ENCODE measurements at places on chromosomes 16 and 17.

- DNase-seq = no peak
Measured at GRCh38 chr17:28379814-28380801, 8.6 kb downstream of the SARM1 start.

- no peak for DNase-seq
Measured at GRCh38 chr17:28887871-28888471, 9.6 kb downstream of the FLOT2 start.

DNA sequence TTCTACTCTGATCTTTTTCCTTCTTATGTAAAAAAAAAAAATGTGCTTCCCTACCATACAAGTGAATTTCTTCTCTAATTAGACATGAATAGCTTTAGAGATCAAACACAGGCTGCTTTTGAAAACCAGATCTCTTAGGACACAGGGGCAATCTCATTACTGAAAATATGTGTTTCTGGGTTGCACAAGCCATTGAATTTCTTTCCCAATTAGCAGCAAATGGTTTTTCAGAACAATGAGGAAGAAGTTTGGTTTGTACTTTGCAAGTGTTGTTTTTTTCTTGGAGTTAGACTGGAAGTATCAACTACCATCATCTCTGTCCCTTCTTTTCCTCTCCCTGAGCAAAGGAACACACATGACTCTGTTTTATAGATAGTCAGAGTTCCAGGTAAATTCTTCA lies 5.6 kb upstream of the ANKS4B start:
- DNase-seq = no peak

- DNase-seq = no peak
Measured at GRCh38 chr16:75087375-75087979, 29.1 kb downstream of the LDHD start.

DNA sequence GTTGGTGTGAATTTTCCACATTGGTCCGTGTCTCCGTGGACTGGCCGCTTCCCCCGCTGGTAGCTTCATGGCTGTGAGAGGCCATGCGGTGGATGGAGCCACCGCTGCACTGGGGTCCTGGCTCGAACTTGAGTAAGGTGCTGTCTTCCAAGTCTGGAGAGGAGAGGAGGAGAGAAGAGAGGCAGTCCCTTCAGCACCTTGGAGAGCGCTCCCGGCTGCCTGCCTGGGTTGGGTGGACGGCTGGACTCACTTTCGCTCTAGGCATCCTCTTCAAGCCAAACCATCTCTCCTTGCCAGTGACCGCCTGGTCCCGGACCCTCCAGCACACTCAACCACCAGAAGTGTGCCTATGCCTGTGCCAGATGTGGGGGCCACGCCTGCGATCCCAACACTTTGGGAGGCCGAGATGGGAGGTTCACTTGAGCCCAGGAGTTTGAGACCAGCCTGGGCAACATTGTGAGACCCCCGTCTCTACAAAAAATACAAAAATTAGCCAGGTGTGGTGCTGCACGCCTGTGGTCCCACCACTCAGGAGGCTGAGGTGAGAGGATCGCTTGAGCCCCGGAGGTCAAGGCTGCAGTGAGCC lies 6.2 kb downstream of the JPH3 start:
- DNase-seq = peak; percentile 41

DNA sequence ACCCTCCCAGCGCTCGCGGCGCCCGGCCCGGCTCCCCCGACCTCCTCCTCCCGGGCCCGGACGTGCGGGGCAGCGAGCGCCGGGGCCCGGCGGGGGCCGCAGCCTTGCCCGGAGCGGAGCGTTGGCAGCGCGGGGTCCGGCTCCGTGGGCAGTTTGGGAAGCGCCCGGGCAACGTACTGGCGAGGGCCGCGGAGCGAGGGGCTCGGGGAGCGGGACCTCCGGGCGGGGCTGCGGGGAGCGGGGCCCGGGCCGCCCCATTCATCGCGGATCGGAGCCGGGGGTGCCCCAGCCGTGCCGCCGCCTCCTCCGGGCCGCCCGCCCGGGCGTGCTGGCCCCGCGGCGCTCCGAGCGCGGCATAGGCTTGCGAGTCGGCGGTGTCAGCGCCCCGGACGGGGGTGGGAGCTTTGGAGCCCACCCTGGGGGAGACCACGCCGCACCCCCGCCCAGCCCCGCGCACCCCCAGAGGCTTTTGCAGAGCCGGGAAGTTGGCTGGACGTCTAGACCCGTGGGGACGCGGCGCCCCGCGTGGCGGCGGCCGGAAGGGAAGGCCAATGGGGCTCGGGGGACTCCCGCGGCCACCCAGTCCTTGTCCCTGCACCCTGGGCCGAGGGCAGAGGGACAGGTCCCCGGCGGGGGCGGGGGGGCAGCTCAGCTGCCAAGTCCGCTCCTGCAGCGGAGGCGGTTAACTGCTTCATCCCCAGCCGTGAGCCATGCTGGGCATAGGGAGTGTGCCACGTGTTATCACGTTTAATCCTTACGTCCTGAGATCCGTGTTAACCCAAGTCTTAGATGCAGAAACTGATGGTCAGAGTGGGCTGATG lies 852 bp downstream of the ZNF469 start:
- DNase-seq = no peak

DNA sequence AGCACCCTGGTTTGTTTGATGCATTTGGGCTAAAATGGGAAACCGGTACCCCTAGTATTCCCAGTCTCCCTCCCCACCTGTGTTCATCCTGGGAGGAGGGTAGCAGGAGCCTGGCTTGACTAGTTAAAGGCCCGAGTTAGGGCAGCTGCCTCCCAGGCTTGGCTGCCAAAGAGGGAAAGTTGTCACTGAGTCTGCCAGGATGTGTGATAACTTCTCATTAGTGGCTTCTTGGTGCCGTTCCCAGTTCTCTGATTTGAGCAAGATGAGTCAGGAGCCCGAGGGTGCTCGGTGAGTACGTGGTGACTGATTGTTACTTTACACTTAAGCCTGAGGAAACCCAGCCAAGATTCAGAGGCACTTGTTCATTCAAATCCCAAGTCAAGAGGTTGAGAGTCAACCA lies 2.5 kb downstream of the KRT32 start:
- DNase-seq = no peak

GRCh38 chr17:55818451-55819375 lies 67.9 kb downstream of the PCTP start:
- no peak for DNase-seq

DNA sequence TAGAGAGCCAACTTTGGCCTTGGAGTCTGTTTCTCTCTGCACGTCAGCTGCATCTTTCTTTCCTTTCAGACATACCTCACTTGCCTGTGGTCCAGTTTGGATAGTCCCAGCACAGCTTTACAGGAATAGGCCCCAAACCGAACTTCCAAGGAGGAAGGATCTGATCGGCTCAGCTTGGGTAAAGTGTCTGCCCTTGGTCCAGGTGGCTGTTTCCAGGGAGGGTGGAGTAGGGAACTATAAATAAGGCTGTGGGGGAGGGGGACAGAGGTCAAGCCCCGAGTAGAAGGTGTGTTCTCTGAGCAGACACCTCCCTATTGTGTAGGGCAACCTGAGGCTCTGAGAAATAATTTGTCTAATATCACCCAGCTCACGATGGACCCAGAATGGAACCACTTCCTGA lies 29.2 kb upstream of the NKD1 start:
- no peak for DNase-seq

- DNase-seq = no peak
Measured at GRCh38 chr16:53605831-53606400, 97.7 kb downstream of the RPGRIP1L start.

DNA sequence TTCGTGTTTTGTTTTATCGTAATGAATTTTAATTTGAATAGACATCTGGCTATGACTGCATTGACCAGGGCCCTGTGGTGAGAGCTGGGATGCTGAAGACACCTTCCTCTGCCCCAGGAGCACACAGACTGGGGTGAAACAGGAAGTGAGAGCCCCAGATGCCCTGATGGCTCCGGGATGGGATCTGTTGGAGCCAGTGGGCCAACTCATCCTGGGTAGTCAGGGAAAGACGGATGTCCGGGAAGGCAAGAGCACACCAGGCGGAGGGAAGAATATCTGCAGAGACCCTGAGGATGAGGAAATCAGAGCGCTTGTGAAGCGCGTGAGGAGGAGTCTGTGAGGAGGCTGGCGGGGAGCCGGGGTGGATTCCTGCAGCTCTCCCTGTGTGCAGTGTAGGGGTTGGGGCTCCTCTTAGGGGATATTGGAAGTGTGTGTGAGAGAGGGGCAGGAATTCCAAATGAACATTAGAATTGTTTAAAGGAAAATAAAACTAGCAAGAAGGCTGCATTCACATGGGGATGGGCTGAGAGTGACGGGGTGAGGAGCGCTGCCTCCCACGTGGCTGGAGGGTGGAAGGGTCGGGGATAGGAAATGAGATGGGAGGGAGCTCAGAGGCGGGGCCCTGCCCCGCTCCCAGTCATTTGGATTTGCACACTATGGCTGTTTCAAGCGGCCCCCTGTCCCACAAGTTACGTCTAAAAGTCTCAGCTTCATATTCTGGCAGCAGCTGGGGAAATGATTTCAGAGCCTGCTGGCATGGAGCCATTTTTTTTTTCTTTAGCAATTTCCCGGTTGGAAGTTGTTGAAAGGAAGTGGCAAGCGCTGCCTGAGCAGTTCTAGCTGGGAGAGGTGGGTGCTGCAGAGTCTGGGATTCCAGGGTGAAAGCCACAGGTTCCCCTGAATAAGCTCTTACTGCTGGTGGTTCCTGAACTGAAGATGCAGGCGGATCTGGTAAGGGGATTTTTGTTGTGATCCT lies 71.2 kb upstream of the LGALS9 start:
- DNase-seq = no peak

GRCh38 chr17:73224237-73224636 lies 31.4 kb downstream of the COG1 start:
- no peak for DNase-seq

GRCh38 chr16:17828012-17828411 lies 357.3 kb upstream of the XYLT1 start:
- no peak for DNase-seq

DNA sequence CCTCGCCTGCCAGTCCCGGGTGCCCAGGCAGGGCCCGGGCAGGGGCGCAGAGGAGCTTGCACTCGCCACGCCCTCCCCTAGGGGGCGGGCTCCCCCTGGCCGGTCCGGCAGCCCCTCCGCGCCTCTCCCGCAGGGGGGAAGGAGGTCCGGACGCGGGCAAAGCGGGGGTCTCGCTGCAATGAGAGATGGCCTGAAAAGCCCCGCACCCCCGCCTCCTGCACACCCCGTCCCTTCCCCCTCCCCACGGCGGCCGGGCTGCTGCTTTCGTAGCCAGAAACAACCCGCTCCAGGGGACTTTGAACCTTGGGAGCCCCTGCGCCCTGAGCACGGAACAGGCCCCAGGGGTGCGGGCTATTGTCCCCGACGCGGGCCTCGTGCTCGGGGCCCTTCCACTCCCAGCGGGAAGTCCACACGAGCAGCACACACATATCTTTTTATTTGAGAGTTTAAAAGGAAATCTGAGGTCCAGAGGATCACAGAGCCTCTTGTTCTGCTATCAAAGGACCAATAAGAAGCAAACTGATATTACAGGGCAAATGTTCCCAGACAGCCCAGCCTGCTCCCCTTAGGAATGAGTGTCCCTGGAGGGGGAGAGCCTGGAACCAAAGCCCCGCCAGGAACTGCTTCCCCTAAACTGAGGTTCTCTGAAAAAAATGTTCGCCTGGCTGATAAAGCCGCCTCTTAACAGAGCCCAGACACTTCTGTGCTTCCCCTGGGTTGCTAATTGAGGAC lies 5.8 kb upstream of the CBX4 start:
- DNase-seq = peak; percentile 43

- DNase-seq = no peak
Measured at GRCh38 chr16:70694868-70695218, 9.0 kb upstream of the MTSS2 start.

DNA sequence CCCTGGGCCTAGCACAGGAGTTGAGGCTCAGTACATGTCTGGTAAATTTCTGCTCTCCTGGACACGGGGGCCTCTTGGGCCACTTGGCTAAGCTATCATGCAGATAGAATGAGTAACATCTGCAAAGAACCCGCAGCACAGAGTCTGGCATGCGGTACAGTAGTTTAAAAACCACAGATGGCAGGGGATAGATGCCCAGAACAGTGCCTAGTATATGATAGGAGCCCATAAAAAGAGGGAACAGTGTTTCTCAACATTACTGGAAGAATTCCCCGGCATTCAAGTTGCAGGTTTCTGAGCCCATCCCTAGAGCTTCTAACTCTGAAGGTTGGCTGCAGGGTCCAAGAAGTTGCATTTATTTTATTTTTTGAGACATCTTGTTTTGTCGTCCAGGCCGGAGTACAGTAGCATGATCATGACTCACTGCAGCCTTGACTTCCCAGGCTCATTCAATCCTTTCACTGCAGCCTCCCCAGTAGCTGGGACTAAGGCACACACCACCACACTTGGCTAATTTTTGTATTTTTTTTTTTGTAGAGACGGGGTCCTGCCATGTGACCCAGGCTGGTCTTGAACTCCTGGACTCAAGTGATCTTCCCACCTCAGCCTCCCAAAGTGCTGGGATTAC lies 5.8 kb downstream of the CDIPT start:
- no peak for DNase-seq

DNA sequence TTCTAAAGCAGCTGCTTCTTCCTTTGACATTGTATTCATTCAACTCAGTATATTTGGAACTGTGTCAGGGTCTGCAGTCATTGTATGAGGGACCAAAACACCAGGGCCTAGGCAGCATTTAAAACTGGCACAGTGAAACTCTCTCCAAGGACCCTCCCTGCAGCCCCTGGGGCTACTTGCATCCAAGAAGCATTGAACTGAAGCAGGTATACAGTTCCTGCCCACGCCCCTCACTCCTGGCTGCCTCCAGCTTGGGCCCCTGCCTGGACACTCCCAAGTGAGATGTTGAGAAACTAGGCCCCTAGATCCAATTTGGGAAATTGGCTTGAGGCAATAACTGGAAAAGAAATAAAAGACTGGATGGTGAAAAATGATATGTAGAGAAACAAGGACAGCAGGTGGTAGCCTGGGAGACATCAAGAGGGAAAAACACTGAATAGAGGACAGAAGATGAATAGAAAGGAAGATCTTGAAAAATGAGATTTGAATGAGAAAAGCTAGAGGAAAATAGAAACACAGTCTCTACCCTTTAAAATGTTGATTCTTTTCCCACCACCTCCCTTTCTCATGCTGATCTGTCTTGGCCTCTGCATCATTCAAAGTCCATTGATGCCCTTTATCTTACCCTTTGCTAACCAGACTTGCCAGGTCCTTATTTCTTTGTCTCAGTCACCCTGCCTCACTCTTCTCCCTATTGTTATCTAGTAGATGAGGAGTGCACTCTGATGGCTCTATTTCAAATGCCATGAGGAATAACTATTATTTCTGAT lies 368.8 kb upstream of the CDH8 start:
- no peak for DNase-seq

- DNase-seq = no peak
Measured at GRCh38 chr16:14017886-14018285, 53.2 kb upstream of the MRTFB start.

DNA sequence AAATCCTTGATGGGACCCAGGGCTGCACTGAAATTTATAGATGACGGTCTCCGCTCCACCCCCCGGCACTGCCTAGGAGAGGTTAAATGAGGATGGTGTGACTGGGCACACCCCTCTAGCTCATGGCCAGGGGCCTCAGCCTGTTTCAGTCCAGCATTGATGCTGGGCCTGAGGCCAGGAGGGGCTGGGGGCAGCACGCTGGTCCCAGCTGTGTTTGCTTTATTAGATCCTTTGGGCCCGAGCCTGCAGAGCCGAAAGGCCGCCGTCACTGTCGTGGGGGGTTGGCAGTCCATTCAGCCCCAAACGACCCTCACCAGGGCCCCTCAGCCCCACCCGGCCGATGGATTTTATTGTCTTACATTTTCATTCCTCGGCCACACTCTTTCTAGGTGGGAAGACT lies 10.8 kb upstream of the DOK4 start:
- DNase-seq = no peak

Data from T-helper 9 cell (primary cell).